ENCODE measurements at places on chromosomes 1 and 21. TPM values are rescaled to one million over a fixed set of nuclear protein-coding genes. Genes with fewer than 3 reads are reported as not detected.

Gene SPRR5
- not detected for total RNA-seq

- no peaks in the 10 kb centered on the region for H3K36me3 ChIP-seq
- H3K4me3 ChIP-seq, result no peak overlapping the region
- DNase-seq, result no peak
- no peak overlapping the region for H3K27ac ChIP-seq
- H3K27me3 ChIP-seq, result peaks cover 2% of the 10 kb centered on the region
Measured at GRCh38 chr21:26614251-26614650, 41.2 kb upstream of the CYYR1 start.

Gene PPCS
- 41.3 TPM for total RNA-seq

Gene NPHS2
- total RNA-seq, result not detected
